ENCODE measurements at places on chromosomes 6 and 20.

GRCh38 chr6:140175486-140175885, 801.0 kb upstream of the CITED2 start:
- DNase-seq: no peak

DNA sequence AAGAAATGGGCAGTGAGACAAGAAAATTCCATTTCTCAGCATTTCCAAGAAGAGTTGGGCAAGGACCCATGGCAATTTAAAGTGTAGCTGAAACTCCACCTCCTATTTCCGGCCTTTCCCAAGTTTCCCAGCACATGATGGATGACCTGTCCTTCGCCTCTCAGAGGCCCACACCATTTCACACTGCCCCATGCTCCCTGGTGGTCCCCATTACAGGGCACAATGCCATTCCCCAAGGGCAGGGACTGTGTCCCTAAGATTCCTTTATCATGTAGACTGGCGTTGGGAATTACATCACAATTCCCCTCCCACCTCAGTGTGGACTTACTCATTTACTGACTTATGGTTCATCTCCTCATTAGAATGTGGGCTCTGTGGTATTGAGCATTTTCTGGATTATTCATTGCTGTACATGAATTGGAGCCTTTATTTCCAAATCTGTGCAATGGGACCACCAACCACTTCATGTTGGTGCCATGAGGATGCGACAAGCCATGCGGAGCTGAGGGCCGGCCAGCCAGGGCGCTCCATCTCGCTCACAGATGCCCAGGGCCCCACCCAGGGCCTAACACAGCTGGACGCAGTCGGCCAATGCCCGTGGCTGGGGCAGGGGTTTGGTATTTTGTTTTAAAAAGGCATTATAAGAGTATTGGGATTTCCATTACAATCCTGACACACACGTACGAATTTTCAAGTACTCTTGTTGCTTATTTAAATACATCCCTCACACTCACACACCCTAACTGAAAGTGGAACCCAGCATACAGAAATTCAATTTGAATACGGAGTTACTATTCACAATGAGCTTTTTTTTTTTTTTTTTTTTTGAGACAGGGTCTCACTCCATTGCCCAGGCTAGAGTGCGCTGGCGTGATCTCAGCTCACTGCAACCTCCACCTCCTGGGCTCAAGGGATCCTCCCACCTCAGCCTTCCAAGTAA, 5.4 kb downstream of the ACSS1 start:
- DNase-seq: no peak

DNA sequence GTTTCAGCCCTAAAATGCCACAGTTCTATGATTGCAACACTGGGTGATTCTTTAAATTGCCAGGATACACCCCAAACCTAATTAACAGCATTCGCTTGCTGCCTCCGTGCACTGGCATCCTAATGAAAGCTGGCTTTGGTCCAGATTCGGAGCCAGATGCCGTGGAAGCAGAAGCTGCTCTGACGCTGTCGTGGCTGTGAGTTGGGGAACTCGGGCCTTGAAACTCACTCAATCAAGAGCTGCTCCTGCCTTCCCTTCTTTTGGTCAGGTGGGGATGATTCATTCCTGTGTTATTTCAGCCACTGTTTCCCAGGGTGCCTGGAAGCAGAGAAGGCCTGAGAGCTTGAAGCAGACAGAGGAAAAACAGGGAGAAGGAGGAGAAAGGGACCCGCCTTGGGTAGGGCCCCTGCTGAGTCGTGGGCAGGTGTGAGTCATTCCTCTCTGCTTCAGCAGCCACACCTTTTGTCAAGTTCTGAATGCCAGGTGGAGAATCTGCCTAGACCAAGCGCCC, 36.2 kb upstream of the DSP start:
- peak; percentile 48 for DNase-seq

GRCh38 chr6:35487658-35488516, 9.0 kb downstream of the TEAD3 start:
- DNase-seq: peak; percentile 86

- DNase-seq: no peak
Observed at GRCh38 chr6:82693094-82693493, 329.5 kb downstream of the TPBG start.

DNA sequence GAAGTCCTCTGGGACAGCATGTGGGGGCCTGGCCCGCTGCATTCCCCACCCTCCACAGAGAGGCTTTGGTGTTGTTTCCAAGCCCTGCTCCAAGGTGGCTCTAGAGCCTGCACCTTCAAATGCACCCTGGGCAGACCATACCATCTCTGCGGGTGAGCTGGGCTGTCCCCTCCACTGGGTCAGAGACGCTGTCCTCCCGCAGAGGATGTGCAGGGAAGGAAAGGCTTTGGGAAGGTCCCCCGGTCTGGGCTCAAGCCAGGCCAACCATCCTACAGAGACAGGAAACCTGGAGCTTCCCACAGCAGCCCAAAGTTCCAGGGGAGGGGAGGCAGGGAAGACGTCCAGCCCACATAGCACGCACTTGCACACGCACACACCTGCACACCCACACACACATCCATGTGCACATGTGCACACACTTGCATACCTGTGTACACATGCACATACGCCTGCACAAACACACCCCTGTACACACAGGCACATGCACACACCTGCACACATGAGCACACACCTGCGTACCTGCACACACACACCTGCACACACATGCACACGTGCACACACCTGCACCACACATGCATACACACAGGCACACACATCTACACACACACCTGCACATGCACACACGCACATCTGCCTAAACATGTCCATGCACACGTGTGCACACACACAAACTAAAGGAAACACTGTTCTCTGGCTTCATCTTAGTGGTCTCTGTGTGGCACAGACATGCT, 155.4 kb downstream of the ERMARD start:
- no peak for DNase-seq

DNA sequence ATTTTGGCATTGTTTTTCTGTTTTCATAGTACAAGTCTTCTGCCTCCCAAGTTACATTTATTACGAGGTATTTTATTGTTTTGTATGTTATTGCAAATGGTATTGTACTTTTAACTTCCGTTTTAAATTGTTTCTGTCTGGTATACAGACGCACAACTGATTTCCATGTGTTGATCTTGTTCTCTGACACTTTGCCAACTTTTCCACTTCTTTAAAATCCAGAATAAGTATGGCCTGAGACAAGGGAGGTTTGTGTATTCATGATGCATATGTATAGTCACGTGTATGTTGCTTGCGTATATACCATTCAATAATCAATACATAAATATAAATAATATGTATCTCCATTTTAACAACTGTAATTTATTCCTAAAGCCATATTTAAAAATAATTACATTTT, 41.2 kb downstream of the THBS2 start:
- no peak for DNase-seq

- no peak for DNase-seq
Observed at GRCh38 chr20:45813489-45813888, 1.0 kb downstream of the UBE2C start.

DNA sequence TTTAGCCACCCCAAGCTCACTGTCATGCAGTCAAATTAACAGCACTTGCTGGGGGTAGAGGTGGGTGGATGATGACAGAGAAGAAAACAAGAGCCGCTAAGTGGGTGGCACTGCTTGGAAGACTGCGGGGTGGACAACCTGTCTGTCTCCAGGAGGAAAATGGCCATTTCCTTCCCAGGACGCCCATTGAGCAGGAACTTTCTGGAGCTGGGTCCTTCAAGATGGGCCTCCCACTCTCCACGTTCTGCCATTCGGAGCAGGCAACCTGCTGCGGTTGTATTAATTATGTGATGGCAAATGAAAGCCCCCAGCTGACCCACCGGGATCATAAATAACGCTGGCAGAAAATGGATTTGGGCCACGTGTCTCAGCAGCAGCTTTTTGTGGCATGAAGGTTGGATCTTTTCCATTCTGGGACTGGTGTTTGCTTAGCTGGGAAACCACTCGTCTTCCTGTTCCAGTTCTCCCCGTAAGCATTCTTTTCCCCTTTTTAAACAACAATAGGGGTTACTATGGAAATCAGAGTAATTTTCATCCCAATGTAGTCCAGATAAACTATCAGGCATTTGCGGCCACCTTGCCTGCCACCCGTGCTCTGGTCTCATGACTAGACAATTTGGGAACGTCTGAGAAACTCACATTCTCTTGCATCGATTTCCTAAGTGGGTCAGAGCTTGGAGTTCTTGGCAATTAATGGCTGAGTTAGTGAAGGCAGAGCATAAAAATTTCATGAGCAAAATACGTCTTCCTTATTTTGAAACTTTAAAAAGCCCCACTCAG, 215.5 kb downstream of the ANKRD60 start:
- no peak for DNase-seq

DNA sequence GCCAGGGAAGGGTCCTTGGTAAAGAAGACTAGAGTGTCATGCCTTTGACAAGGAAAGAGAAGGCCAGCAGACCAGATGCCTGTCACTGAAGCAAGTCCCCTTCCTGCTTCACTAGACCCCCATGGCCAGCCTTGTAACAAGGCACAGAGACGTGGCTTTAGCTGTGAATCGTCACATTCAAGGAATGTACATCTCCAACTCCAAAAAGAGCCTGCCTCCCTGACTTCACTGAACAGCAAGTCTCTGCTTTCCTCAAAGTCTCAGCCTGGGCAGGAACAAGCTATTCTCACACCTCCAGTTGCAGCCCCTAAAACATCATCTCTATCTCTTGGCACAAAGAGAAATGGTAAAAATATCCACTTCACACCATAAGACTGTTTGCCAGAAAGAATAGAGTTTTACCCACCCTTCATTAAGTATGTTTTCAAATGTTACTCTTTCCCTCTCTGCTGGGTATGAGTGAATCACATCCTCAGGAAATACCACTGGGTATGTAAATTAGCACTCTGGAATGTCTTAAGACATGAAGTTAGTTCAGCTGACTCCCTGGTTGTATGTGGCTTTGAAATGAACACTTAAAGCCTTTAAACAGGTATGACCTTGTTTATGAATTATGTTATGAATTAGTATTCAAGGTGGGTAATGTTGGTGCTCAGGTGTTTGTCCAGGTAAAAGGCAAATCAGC, 46.4 kb upstream of the NT5E start:
- no peak for DNase-seq

DNA sequence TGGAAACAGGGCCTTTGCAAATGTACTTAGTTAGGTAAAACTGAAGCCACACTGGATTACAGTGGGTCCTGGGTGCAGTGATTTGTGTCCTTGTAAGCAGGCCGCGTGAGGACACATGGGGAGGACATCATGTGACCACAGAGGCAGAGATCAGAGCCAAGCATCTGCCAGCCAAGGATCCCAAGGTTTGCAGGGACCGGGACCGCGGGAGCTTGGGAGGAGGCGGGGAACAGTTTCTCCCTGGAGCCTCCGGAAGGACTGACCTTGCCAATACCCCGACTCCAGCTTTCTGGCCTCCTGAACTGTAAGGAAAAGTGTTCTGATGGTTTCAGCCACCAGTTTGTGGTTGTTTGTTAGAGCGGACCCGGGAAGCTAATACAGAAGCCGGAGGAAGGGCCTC, 500.9 kb downstream of the PREX1 start:
- no peak for DNase-seq

- no peak for DNase-seq
Observed at GRCh38 chr6:79399499-79399898, 137.7 kb downstream of the LCA5 start.

DNA sequence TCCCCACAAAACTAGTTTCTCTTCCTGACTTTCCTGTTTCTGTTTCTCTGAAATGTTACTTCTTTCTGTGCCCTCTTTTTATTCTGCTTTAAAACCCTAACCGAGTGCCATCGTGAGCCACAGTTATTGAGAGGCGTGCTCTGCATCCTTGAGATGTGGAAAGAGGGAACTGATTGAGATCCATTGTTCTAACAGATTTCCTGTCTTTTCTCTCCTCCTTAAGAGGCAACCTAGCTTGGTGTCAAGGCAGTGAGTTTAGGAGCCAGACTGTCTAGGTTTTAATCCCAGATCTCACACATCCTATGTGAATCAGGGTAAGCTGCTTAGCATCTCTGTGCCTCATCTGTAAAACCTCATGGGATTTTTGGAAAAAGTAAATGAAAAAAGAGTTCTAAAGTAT, 57.5 kb downstream of the SNX9 start:
- no peak for DNase-seq

- no peak for DNase-seq
Observed at GRCh38 chr6:52505726-52506409, 71.0 kb downstream of the TRAM2 start.

DNA sequence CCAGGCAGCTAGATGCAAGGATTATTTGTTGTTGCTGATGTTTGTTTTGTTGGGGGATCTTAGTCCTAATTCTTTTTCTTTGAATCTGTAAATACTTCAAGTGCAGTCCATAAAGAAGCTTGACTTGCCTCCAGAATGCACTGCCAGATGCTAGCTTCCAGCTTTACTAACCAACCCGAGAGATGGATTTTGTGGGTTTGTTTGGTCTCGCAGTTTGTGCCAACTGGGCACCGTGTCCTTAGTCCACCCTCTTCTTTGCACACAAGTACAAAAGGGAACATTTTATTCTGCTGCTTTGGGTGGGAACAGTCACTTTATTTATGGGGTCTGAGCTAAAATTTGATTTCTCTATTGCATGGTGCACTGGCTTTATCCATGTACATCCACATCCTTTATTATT, 212.0 kb downstream of the PLCB1 start:
- DNase-seq: no peak

GRCh38 chr6:90984066-90984465, 397.2 kb upstream of the MAP3K7 start:
- DNase-seq: no peak

DNA sequence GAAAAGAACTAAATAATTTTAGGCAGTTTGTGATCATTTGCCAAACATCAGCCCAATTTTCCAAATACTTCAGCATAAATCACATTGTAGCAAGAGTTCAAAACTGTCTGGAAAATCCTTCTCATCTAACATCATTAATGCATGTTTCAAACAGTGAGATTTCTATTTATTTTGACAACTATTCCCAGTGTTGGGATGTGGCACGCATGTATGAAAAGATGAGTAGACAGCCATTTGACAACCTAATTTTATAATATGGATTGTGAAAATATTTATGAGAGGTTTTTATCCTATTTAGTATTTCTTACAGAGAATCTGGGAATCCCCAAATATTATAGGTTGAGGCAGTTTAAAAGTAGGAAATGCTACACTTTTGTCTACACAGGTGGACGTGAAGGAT, 357.6 kb upstream of the ARID1B start:
- no peak for DNase-seq

DNA sequence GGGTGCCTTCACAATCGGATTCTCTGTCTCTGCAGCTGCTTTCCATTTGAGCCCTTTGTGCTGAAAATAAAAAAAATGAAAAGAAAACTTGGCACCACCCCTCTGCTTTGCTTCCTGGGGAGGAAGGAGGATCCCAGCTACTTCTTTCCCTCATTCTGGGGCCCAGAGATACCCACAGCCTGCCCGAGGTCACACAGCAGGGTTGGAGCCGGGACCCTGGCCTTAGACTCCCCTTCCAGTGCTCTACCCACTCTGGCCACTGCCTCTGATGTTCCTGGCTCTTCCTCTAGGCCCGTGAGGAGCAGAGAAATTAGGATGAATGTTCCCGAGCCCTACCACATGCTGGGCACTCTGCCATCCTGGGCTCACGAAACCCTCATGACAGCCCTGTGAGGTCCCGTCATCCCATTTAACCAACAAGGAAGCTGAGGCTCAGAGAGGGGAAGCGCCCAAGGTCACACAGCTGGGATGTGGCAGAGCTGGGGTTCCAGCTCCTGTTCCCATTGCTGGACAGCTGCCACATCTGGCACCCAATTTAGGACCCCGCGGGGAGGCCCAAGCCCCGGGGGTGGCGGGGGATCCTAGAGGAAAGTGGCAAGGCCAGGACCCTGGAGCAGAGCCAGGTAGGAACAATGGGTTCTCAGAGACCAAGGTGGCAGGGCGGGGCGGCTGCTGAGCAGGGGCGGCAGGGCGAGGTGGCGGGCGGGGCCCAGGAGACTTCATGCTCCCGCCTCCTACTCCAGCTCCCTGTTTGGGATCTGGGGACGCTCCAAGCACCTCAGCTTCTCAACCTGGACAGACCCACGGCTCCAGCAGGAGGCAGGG, 76.6 kb downstream of the CEBPB start:
- peak; percentile 97 for DNase-seq

Measured in inflammatory macrophage (primary cell).